Stimulated activated CD8-positive, alpha-beta memory T cell treated with anti-CD3 and anti-CD28 coated beads, Interleukin-15, amount 100 ng/mL, for 4 hours (primary cell): ENCODE measurements at places on chromosomes 16 and 17.
A peak's percentile ranks its signal among the peaks of the same experiment; 100 is the strongest.

- DNase-seq: peak; percentile 50
These were observed 5.5 kb upstream of the KIF22 start for GRCh38 chr16:29784901-29785500.

- DNase-seq: no peak
These were observed 73.0 kb downstream of the ABCC6 start for GRCh38 chr16:16150117-16150877.

DNA sequence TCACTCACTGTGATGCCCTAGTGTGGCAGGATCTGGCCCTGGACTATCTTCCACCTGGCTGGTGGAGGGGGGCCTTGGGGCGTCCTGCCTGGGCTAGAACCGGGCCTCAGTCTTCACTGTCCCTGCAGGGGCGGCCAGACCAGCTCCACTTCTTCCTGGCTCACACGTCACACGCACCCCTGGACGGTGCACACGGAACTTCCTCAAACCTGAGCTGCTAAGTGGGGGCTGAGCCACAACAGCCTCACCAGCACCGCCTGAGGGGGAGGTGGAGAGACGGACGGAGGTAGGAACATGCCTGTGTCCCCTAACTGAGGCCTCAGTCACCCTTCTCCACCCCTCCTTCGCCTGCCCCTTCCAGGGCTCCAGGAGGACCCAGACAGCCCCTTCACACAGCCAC is 36.6 kb downstream of the TIMM22 start:
- DNase-seq: no peak

- DNase-seq: no peak
These were observed 698 bp downstream of the CD300C start for GRCh38 chr17:74544991-74545842.

- no peak for DNase-seq
These were observed 20.9 kb upstream of the PYY start for GRCh38 chr17:43974382-43975266.

DNA sequence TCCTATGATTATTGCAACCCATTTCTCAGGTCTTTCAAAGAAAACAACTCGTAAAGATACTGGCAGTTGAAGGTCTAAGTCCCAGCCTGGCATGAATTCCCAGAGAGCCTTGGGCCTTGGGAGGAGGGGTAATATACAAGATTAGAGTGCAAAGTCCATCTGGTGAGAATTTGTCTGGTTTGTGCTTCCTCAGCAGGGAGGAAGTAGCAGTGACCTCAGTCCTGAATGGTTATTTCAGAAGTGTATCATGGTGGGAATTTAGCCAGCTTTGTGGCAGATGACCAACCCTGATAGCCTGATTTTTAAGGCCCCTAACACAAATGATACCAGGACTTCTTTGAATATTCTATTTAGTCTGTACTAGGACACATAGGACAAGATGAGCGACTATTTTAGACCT is 151.2 kb upstream of the TBX2 start:
- no peak for DNase-seq

DNA sequence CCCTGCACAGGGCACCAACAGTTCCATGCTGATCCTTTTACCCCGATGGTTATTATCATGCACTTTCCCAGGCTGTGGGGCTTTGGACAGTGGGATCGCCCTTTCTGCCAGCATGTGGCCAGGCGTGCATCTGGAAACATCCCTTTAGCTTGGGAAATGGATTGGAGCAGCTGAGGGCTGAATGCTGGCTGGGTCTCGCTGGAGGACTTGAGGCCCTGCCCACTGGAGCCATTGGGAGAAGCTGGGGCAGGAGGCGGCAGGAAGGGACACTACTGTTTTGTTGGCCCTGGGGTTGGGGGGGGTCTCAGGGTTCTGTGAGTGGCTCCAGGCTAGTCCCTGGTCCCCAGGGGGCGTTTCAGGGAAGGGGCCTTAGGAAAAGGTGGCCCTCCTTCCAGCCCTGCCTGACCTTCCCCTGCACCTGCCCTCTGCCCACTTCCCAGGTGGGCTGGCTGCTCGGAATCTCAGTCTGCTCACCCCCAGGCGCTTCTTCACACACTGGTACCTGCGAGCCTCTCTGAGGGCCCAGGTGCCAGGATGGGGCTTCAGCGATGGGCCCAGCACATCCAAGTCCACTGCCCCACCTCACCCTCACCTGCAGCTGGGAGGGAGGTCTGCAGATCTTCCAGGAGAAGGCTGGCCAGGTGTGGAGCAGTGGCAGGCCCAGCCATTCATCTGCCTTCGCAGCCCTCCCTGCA is 1.6 kb upstream of the ADGRG3 start:
- DNase-seq: no peak

DNA sequence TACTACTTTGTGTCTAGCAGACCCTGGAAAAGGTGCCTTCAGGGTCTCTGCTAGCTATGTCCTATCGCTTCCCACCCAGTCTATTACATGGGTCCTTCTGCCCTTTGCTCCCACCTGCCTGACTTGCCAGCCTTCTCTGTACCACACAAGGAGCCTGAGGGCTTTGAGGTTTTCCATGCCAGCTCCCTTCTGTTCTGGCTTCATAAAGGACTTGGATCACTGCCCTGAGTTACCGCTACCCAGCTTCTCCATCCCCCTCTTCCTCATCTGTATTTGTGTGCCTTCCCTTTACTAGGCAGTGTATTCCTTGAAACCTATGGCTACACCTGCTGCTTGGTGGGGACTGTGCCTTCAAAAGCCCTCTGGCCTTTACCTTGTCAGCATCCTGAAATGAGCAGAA is 19.6 kb upstream of the LLGL1 start:
- DNase-seq: no peak

DNA sequence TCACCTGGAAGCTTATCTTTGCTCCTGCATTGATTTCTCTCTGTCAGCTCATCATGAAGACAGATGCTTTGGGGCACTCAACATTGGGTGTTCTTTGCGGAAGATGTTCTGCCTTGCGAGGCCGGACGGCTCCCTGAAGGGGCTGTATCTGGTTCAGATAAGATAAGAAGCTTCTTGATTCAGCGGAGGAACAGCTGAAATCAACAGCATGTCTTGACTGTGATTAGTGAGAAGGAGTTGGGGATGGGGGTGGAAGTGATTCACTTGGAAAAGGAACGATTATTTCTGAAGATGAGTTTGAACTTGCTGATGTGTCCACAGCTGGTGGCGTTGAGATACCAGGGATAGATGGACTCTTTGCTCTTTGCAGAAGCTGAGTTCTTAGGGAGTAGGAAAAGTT is 126.9 kb upstream of the WSCD1 start:
- no peak for DNase-seq

DNA sequence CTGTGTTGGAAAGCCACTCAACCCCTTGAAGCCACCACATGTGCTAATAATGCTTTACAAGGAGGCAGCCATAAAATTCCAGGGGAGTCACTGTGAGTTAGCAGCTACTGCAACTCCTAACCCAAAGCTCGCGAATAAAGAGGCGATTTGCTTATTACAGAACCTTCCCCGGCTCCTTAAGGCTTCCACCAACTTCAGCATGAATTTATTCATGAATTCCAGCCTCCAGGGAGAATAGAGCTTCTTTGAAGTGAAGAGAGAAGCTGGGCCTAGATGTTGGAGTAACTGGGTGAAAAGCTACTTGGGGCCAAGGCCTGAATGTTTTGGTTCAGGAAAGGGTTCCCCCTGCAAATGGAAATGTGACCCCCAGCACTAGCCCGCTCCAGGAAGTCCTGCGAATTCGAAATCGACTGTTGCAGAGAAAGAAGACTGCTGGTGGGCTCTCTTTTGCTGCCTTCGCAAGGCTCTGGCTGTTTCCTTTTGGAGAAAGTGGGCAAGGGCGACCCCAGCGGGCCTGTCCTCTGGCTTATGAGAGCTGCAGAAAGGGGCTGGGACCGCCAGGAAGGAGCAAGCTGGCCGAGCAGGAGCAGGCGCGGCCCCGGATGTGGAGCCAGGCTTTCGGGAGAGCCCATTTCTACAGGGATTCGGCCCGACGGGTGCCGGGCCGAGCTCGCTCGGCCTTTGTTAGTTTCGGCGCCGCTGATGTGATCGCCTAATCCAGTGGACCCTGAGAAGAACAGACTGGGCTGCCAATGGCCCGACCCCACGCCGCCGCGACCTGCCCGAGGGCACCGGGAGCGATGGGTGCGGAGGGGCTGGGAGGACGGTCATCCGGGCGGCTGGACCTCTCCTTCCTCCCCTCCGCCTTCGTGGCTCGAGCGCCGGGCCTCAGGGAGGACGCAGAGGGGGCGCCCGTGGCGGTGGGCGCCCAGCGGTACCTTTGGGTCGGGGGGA is 7.6 kb downstream of the CBX8 start:
- DNase-seq: no peak

DNA sequence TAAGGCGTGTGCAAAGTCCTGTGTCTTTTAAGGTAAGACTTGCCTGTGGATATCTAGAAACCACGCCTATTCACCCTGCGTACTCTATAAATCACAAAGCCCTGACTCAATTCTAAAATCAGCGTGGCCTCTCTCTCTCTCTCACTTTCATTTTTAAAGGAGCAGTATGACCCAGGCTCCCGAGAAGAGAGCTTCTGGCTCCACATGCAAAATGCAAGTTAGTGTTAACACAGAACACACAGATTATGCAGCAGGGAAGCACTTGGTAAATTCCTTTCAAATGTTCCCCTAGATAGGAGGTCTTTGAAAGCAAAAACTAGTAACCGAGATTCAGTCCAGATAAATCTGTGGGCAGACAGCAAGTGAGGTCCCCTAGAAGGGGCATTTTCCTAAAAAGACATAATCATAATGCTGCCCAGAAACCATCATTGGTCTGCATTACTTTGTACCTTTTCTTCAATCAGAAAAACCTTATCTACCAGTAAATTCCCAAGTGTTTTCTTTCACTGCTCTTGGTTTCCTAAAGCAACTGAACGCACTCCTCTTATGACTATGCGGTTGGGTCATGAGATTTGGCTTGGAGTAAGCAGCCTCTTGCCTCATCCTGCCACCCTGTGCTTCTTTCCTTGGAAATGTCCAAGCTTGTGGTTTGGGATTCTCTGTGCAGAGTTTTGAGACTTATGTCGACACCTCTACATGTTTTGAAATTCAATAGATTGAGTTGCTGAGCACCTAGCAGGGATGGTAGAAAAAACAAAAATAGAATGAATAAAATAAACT is 31.7 kb upstream of the KCNJ2 start:
- no peak for DNase-seq

DNA sequence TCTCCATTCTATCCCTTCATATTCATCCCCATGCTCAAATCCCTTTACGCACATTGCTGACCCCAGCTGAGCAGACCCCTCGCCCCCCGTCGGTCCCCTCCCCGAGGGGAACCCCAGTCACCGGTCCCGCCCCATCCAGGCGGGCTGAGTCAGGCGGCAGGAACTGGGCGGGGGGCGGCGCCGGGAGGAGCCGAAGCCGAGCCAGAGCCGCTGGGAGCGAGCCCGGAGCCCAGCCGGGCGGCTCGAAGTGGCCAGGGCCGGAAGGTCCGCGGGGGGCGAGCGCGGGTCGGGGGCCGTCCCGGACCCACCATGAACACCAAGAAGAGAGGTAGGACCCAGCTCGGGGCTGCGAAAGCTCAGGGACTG is 8.6 kb downstream of the RIPOR1 start:
- DNase-seq: no peak

- DNase-seq: no peak
These were observed 4.8 kb downstream of the SCN4A start for GRCh38 chr17:63967953-63968352.

- no peak for DNase-seq
These were observed 4.7 kb downstream of the SOCS3 start for GRCh38 chr17:78355045-78355641.

- DNase-seq: no peak
These were observed 31.1 kb downstream of the DHRS7C start for GRCh38 chr17:9760266-9760665.

DNA sequence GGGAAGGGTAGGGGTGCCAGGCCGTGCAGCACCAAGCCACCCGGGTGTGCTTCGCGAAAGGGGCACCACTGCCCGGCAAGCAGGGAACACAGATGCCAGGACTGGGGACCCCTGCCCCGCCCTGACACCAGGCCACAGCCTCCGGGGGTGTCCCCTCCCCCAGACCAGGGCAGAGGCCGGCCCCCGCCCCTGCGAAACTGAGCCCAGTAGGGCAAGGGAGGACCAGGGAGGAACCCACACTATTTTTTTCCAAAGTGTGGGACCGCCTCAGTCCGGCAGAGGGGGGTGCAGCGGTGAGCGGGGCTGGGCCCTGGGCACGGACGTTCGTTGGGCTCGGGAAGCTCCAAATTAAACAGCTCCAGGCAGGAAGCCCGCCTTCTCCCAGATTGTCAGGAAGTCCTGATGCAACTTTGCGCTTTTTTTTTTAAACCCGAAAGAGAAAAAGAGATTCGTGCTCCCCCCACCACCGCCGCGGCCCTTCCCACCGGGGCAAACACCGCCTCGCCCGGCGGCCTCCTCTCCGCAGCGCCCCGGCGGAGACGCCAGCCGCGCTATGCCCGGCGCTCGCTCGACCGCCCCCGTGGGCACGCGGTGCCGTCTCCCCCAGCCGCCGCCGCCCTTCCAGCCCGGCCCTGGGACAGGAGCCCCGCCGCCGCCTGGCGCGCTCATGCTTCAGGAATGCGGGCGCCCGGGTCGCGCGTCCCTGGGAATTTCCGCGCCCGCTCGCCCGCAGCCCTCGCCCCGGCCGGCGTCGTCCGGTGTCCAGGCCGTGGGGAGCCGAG is 755 bp downstream of the PIEZO1 start:
- no peak for DNase-seq

- DNase-seq: no peak
These were observed 702.0 kb downstream of the CDH11 start for GRCh38 chr16:64419832-64420231.

DNA sequence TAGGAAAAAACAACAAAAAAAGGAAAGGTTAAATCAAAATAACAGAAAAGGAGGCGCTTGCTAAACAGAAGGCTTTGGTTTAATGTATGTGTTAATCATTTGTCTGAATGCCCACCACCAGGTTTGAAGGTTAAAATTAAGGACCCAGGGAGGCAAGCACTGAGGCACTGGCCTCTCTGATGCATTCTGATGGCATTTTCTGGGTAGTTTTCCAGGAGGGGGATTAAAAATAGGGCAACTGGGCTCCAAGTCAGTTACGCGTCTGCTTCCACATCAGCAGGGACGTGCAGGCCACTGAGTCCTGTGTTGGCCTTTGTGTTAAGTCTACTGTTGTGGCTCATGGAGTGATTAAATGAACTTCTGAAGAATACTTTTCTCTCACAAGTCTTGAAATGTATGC is 26.9 kb downstream of the MARF1 start:
- DNase-seq: no peak

- no peak for DNase-seq
These were observed 52.6 kb downstream of the PIGL start for GRCh38 chr17:16269658-16270057.
